Esophagus squamous epithelium (tissue), 5 donors: ENCODE measurements at places on chromosomes 7 and 10.

GRCh38 chr7:137958470-137959431, 43.1 kb downstream of the CREB3L2 start:
- no peak for DNase-seq

DNA sequence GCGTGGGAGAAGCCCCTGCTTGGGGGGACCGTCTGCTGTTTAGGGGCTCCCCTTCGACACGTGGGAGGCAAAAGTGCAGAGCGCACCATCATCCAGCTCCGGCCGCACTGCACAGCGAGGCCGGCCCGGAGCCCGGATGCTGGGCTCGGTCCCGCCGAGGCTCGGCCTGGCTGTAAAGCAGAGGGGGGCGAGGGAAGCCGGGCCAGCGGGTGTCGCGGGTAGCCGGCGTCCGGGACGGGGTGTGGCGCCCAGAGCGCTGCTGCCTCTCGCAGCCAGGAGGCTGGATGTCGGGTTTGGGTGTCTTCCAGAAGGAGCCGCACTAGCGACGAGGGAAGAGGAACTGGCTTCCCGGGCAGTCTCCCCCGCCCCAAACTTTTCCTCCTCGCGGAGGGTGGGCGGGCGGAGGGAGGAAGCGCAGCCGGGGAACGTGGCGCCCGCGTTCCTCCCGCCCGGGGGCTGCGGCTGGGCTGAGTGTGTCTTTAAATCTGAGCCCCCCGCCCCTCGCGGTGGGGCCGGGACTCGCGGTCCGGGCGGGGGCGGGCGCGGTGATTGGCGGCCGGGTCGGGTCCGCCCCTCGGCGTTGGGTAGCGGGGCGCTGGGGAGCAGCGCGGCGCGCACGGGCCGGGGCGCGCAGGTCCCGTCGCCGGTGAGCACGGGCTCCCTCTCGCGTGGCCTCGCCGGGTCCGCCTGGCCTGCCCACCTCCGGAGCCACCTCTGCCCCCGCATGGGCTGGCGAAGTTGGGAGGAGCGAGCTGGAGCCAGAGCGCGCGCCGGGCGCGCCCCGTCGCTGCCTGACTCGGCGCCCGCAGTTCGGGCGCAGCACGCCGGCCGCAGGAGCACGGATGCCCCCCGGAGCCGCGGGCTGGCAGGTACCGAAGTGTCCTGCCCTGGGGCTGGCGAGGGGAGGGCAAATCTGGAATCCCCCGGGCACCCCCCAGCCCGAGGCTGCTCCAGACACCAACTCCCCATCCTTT, at the start of gene PALD1:
TSS of gene PALD1 (plus strand) at position 577 of the 974 bp plus-strand sequence. CDS start 47,185 bp downstream, outside the sequence.
- no peak for DNase-seq

DNA sequence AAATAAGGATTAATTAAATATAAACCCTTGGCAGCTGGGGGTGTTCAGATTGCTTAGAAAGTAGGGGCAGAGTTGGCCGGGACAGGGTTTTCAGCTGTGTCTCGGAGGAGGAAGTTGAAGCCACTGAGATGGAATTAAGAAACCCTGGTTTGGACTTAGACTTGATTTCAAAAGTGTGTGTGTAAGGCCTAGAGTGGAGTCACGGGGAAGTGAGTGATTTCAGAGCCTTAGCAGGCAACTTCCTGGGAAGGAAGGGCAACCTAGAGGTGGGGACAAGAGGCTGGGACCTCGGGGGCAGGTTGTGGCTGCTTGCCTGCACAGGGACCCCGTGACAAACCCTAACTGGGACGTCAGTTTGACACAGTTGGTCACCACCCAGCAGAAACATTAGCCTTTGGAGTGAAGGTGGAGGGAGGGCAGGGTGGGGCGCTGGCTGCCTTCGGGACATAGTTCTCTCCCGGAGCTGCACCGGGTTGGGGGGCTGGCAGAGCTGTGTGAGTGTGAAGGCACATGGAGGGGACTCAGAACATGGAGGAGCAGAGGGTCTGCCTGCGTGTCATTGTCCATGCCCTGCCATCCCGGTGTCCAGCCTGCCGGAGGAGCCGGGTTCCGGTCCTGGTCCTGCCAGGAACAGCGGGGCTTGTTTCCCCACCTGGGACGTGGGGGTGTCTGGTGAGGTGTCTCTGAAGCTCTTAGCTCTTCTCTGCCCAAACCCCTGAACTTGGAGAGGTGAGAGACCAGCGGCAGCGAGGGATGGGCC, 1.8 kb downstream of the BRI3 start:
- no peak for DNase-seq

DNA sequence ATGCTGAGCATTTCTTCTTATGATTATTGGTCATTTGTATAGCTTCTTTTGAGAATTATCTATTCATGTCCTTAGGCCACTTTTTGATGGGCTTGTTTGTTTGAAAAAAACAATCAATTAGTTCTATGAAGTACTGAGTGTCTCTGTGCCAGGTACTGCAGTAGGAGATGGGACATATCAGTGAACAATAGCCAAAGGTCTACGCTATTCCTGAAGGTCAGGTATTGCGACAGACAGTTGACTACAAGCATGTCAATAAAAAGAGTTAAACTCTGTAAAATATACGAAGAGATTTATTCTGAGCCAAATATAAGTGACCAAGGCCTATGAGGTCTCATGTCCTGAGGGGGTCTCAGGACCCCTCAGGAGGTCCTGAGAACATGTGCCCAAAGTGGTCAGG, 122.1 kb upstream of the NFE2L3 start:
- no peak for DNase-seq

DNA sequence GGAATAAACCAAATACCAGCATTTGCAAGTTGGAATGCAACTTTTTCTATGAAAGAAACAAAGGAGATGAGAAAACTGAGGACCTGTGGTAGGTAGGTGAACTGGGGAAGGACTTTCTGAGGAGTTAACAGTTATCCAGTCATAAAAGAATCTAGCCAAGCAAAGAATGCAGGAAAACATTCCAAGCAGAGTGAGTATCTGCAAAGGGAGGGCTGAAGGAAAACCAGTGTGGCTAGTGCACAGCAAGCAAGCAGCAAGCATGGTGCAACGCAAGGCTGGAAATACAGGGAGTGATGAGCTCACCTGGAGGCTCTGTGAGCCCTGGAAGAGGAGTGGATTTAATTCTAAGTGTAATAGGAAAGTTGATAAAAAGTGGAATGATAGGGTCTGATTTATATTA, 44.0 kb downstream of the RTKN2 start:
- no peak for DNase-seq

DNA sequence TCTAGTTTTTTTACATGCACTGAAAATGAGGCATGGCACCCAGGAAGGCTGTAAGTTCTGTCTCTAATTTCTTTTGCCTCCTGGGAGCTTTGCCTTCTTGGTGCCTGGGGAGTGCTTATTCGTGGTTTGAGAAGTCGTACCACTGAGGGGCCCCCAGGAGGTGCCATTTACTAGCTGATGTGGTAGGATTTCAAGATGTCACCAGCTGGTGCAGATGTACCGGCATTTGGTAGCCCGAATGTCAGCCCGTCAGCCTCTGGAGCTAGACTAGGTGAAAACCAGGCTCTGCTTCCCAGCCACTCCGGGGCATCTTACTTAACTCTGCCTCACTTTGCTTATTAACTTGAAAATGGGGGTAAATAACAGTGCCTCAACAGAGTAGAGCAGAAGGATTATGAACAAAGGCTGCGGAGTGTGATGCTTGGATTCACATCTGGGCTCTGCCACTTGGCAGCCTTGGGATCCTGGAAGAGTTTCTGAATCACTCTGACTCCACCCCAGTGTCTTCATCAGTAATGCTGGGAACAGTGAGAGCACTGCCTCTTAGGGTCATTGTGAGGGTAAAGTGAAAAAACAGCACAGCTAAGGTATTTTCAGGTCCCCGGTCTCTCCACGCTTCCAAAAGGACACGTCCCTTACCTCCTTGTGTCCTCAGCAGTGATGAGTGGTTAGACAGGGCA, 31.4 kb upstream of the BTBD16 start:
- no peak for DNase-seq

- no peak for DNase-seq
Measured at GRCh38 chr7:85177316-85177715, 9.5 kb downstream of the SEMA3D start.

DNA sequence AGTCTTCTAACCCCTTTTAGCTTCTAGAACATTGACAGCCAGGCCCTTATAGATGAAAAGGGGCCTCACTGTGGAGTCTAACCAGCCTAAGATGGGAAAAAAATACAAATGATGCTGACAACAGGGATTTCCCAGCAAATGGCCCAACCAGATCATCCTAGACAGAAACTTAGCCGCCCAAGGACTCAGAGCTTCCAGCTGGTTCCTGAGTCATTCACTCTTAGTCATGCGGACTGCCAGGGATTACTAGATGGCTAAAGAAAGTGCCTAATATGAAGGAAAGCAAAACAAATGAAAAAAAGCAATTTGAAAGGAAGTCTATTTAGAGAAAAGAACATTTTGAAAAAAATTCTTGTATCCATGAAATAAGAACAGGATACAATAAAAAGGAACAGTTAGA, 23.7 kb downstream of the TSPAN14 start:
- DNase-seq = no peak

GRCh38 chr7:45579391-45579801, 5.2 kb downstream of the ADCY1 start:
- DNase-seq = no peak

DNA sequence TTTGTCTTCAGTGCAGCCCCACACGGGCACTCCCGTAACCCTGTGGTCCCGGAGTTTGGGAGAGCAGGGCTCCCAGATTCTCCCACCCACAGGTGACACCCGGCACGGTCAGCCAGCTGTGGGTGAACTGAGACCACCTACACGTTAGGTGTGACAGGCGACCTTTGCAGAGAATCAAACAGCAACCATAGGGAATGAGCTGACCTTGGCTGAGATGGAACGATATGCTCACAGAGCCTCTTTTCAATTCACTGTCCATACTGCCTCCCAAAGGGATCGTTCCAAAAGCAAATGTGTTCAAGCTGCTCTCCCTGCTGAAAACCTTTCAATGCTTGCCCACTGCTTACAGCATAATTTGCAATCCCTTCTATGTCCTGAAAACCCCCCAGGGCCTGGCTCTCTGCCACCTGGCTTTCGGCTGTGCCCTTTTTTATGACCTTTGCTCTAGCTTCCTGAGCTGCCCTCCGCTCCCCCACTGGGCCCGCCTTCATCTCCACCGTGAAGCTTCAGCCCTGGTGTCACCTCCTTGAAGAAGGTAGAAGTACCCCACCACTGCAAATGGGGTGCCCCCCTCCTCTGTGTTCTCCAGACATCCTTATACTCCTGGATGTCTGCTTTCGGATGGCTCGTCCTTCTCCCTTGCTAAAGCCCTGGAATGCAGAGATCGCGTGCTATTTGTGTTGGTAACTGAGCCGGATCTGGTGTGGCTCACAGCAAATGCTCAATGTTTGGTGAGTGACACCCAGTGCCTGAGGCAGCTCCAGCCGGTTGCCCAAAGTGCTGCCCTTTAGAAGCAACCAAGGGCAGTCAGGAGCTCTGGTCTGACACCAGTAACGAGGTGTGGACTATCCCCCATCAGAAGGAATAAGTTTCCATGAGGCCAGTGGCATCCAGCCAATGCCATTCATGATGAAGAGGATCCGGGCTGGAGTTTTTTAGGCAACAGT, 90.4 kb downstream of the KIAA1549 start:
- no peak for DNase-seq

DNA sequence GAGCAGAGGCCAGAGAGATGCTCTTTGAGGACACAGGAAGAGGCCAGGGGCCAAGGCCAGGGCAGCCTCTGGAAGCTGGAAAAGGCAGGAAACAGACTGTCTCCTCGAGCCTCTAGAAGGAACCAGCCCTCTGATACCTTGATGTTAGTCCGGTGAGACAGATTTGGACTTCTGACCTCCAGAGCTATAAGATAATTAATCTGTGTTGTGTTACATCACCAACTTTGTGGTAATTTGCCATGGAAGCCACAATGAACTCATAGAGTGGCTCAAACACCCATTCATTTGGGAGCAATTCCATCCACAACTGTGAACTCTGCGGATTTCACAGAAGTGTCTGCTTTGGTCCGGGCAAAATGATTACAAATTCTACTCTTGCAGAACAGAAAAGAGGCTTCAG, 48.7 kb downstream of the OAT start:
- no peak for DNase-seq

GRCh38 chr7:41312235-41312634, 390.7 kb downstream of the INHBA start:
- no peak for DNase-seq

GRCh38 chr10:114340816-114341215, 63.5 kb downstream of the AFAP1L2 start:
- no peak for DNase-seq

DNA sequence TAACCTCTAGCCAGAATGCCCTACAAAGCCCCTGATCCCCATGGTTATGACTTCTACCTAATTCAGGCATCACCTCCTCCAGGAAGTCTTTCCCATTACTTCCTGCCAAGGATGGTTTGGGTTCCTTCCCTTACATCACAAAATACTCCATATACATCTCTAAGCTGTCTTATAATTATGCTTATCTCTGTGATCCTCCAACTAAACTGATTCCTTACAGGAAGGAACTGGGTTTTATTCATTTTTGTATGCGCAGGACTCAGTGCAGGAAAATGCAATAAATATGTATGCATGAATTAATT, 41.3 kb downstream of the PIP4K2A start:
- no peak for DNase-seq

- no peak for DNase-seq
Measured at GRCh38 chr7:15686957-15687545, 568 bp upstream of the MEOX2 start.

DNA sequence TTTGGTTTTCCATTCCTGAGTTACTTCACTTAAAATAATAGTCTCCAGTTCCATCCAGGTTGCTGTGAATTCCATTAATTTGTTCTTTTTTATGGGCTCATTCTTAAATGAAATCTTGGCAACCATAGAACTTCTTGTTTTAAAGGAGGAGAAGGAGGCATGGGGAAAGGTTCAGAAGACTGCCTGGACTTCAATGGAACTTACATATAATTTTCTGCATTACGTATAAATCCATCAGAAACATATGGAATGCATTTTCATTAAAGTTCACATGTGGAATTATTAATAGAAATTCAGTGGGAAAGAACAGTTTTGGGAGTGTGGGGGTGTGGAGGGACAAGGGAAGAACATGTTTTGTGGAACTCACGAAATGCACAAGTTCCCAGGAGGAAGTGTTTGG, 176.6 kb upstream of the PRKCQ start:
- DNase-seq = no peak

GRCh38 chr7:138125598-138126111, 49.4 kb downstream of the AKR1D1 start:
- DNase-seq = no peak

DNA sequence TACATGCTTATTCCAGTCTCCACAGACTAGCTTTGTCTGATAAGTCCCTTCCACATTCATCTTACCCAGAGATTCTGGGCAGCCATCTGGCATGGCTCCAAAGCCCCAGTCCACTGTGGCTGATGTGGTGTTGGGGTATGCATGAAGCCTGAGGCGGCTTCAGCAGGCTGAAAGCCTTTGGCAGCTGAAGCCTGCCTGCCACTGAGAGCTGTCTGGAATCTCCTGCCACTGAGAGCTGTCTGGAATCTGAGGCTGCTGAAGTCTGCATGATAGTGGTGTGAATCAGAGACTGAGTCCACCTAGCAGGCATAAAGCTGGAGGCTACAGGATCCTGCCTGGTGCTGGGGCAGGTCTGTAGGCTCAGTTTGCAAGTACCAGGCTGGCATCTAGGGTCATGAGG, 87.1 kb downstream of the DYNC1I1 start:
- DNase-seq = no peak

- no peak for DNase-seq
Measured at GRCh38 chr7:16773326-16773725, 19.8 kb downstream of the TSPAN13 start.
